ENCODE measurements at places on chromosomes 5 and 9. TPM values are rescaled to one million over a fixed set of nuclear protein-coding genes. Genes with fewer than 3 reads are reported as not detected.

AJM1 gene
- 0.79 TPM for total RNA-seq

NR4A3 gene
- 5.4 TPM for total RNA-seq

DNA sequence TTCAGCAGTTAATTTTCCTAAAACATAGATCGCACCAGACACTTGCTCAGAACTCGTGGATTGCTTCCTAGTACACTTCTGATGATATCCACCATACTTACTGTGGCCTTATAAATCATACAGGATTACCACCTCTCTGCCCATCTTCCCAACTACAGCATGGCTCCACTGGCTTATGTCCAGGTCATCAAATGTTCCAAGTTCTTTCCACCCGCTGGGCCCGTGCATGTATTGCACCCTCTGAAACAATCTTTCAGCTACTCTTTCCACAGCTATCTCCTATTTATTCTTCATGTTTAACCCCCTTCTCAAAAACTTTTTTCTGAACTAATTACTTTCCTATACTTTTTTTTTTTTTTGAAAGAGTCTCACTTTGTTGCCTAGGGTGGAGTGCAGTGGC, 18.5 kb downstream of the FBXW2 start:
- no peak for DNase-seq

- DNase-seq: no peak
Observed at GRCh38 chr5:39177631-39177964, 41.8 kb downstream of the FYB1 start.

GRCh38 chr9:133552236-133552635, 17.7 kb downstream of the ADAMTSL2 start:
- DNase-seq: no peak

DNA sequence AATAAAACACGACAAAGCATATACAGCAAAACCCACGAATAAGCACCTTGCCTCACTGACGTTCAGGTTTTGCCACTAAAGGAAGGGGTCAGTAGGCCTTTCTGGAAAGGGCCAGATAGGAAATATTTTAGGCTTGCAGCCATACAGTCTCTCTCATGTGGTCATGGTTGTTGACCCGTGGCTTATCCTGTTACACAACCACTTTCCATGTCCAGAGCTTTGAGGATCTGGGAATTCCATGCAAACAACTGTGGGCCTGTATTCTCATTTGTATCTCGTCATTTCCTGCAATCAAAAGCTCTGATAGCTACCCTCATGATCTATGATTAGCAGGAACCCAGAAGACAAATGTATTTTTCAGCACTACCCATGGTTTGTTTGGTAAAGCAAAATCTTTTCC, 108.3 kb downstream of the DRD1 start:
- no peak for DNase-seq

DNA sequence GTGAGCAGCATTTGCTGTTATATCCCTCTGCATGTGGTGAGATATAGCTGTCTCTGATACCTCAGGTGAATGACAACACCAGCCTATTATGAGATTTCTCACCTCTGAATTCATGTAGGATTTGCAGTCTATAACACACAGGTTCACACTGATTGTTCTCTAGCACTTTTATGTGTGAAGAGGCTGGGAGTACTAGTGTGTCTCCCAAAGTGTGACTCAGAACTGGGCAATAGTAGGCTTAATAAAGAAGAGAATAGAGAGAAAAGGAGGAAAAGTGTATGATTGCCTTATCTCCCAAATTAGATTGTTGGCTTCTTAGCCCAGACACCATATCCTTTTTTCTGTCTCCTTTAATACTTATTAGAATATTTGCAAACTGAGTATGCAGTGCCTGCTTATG, 232.0 kb downstream of the PJA2 start:
- no peak for DNase-seq

PCDHA9 gene
- total RNA-seq: 0.30 TPM

SARDH gene
- total RNA-seq: 2.6 TPM

DNA sequence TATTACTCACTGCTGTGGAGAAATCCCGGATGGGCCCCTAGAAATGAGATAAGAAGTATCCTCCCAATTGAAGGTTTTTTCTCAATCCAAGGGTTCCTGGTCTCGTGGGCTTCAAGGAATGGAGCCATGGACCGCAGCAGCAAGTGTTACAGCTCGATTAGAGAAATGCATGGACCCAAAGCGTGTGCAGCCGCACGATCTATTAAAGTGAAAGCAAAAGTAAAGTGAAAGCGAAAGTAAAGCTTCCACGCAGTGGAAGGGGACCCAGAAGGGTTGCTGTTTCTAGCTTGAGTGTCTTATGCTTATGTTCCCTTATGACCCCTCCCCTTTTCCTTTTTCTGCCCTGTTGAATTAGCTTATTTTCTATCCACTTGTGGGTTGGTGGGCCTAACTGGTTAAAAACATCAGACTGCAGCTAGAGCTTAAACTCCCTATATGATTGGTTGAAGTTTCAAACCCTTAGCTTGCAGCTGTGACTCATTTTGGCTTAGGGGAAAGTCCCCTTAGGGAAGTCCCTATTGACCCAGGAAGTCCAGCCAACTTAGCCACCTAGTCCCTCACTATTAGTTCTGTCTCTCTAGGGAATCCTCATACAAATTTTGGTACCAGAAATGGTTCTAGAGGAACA, 1111.8 kb downstream of the TAF11L14 start:
- DNase-seq: no peak

DNA sequence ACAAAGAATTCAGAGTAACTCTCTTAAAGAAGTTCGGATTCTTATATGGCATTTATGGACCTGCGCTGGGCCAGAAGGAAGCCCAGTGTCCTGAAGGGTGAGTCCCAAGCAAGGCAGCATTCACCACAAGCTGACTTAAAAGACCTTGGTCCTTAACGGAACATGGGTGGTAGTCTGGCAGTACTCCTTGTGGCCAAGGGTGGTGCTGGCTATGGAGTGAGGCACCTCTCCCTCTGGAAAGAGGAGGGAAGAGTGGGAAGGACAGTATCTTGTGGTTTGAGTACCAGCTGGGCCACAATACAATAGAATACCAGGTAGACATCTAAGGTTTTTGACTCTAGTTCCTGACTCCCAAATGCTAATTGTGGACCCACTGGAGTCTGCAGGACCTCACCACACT, 425.7 kb upstream of the CYLC2 start:
- no peak for DNase-seq

DNA sequence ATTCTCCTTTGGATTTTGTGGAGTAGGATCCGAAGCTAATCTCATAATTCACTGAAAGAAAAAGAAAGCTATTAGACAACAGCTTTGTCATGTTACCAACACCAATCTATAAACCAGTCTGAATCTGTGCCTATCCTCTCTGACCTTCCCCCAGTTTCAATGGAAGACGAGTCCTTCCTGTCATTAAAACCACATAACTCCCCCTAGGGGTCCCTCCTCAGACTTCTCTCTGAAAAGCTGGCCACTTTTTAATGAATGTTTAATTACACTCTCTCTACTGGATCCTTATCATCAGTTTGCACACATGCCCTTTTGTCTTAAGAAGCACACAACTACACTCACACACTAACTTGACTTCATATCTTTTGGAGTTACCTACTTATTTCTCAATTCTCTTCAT, 98.0 kb upstream of the TSLP start:
- DNase-seq: no peak

DNA sequence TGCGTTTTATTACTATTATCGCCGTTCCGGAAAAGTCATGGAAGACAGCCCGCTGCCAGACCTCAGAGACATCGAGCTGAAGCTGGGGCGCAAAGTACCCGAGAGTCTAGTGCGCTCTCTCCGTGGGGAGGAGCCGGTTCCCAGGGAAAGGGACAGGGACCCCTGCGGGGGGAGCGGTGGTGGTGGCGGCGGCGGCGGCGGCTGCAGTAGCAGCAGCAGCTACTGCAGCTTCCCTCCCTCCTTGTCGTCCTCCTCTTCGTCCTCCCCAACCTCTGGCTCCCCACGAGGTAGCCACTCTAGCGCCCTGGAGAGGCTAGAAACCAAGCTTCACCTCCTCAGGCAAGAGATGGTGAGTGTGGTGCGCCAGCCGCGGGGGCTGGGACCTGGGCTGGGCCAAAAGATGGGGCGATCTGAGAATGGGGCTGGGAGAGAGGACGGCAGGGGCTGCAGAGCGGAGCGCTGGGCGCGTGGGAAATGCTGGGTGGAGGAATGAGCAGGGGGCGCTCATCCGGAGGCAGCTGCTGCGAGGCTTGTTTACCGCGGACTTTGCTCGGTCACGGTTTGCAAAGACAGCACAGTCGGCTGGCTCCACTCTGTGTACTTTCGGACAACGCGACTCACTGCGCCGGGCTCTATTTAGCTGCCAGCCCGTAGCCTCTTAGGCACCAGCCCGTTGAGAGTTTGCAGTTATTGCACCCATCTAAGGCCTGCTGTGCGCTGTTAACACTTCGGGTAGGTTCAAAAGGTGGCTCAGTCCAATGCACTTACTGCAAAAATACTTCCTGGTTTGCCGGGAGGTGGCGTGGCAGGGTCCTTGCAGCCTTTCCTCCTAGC, 1.1 kb downstream of the LURAP1L start:
- DNase-seq: peak; percentile 91

- DNase-seq: no peak
Observed at GRCh38 chr5:150299571-150300327, 3.0 kb downstream of the ARSI start.

ZNG1E gene
- 49.1 TPM for total RNA-seq

DMGDH gene
- 3.3 TPM for total RNA-seq

GRCh38 chr5:58380655-58381054, 79.2 kb downstream of the PLK2 start:
- no peak for DNase-seq

LPAR1 gene
- total RNA-seq: 47.3 TPM

DNA sequence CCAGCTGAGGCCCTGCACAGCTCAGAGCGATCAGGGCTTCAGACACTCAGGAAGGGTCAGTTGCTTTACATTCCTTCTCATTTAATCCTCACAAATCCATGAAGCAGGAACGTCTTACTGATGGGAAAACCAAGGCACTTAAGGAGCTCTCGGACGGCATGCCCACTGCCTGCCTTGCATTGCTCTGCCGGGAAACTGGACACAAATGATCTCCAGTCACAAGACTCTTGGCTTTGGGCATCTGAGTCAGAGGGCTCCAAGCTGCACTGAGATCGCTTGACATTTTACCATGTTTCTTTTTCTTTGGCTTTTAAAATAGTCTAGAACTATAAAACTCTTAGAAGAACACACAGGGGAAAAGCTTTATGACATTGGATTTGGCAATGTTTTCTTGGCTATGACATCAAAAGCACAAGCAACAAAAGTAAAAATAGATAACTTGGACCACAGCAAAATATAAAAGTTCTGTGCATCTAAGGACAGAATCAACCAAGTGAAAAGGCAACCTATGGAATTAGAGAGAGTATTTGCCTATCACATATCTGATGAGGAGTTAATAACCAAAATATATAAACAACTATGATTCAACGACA, 43.6 kb upstream of the HRH2 start:
- DNase-seq: no peak

SLCO6A1 gene
- not detected for total RNA-seq

GRCh38 chr9:120363697-120364096, 216.3 kb downstream of the CDK5RAP2 start:
- DNase-seq: no peak

FAM221B gene
- not detected for total RNA-seq

LURAP1L gene
- total RNA-seq: 21.3 TPM

RFX3 gene
- total RNA-seq: 15.1 TPM

PCDHGA1 gene
- total RNA-seq: 0.39 TPM

SLC25A2 gene
- total RNA-seq: 1.4 TPM

GRCh38 chr9:75671354-75671753, 219.1 kb upstream of the PCSK5 start:
- DNase-seq: no peak

MED22 gene
- 12.4 TPM for total RNA-seq

- DNase-seq: no peak
Observed at GRCh38 chr5:139456776-139457175, 5.8 kb downstream of the ECSCR start.

DNA sequence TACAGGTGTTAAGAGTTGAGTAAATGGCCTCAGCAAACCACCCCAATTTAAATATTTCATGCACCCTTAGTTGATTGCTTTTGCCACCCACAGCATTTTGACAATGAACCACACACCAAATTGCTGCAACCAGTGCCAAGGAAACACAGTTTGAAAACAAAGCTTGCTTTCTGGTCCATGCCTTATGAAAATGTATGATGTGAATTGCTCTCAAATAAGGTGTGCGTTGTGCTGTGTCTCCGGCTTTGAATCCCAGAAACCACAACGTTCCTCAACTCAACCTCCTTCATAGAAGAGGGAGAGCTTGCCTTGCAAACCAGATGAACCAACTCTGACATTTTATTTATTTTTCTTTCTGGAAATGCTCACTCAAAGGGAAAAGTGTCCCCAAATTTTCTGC, 762.7 kb downstream of the TLE1 start:
- DNase-seq: no peak

CKMT2 gene
- 20.3 TPM for total RNA-seq

DNA sequence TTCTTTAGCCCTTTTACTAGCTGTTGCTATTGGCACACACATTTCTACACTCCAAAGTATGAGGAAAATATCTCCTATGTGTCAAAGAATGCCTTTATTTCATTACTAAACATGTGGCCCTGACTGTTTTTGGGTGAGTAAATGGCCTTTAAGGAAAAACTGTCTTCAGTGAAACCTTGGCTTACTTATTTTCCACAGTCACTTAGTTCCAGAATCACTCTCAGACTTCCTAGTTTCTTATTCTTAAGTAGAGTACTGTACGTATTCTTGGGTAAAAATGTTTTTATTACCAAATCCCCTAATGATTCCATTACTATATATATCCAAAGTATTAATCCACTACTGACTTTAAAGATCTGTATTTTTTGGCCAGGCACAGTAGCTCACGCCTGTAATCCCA, 27.5 kb downstream of the ERP44 start:
- peak; percentile 4 for DNase-seq

HINT1 gene
- total RNA-seq: 129 TPM

GRCh38 chr9:34628656-34629490, at the start of gene ARID3C:
Gene ARID3C, minus strand, starts transcription at chr9:34629066. Its CDS starts 1,052 bp downstream, at chr9:34628014.
- no peak for DNase-seq

PCDHB2 gene
- total RNA-seq: 3.1 TPM

GRCh38 chr5:137273511-137273910, 225.6 kb downstream of the SPOCK1 start:
- no peak for DNase-seq

DNA sequence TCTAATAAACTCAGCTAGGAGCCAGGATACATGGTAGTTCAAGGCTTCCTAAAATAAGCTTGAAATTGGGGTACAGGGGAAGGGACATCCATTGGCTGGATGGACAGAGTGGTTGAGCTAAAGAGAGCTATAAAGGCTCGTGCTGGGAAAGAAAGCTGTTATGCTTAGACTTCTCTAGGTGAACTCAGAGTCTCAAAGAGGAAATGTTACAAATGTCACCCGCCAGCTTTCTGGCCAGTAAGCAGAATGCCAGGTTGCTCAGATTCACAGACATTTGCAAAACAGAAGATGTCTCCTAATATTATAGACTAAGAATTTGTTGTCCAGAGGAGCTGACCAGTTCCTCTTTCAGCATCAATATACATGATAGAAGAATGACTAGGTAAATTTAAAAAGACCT, 30.6 kb downstream of the STOM start:
- no peak for DNase-seq

OR1J2 gene
- total RNA-seq: not detected

DNA sequence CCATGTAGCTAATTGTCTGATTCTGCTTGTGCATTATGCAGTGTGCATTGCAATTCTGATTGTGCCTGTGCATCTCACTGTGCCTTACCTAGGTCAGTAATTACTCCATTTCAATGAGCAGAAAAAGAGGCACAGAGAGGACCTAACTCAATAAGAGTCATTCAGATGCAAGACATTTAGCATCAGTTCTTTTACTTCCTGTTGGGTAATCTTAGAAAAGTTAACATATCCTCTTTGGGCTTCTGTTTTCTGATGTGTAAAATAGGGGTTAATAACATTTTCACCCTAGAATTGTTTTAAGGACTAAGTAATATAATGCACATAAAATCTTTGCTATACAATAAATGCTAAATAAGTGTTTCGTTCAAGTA, 7.0 kb upstream of the DCTN4 start:
- DNase-seq: no peak

GRCh38 chr5:14560091-14560595, 21.4 kb upstream of the OTULINL start:
- no peak for DNase-seq

Measured in skin of body (tissue), 3 donors.